A673 (cell line): ENCODE measurements at places on chromosomes 11 and 22. TPM values are rescaled to one million over a fixed set of nuclear protein-coding genes. Genes with fewer than 3 reads are reported as not detected.

Gene MPPED2
- total RNA-seq: 2.0 and 3.4 TPM in 2 replicates

Gene SSH3
- total RNA-seq: 5.5 and 7.8 TPM in 2 replicates

Gene SLC22A8
- total RNA-seq: not detected in 2 replicates

Gene MAFF
- total RNA-seq: 5.0 and 6.3 TPM in 2 replicates

Gene CARD10
- 0.26 and 1.0 TPM in 2 replicates for total RNA-seq

Gene SMIM38
- 0.59 and 0.88 TPM in 2 replicates for total RNA-seq

Gene CATSPER1
- total RNA-seq: not detected in 2 replicates

Gene EIF3F
- total RNA-seq: 146 and 151 TPM in 2 replicates

Gene PAX6
- total RNA-seq: 22.4 and 33.9 TPM in 2 replicates

Gene CHADL
- not detected in 2 replicates for total RNA-seq

Gene ELF5
- total RNA-seq: not detected in 2 replicates

Gene SLN
- total RNA-seq: 0.58 and 1.1 TPM in 2 replicates

Gene CCDC116
- 1.3 and 2.3 TPM in 2 replicates for total RNA-seq

Gene DGAT2
- 3.7 and 4.1 TPM in 2 replicates for total RNA-seq

Gene CD6
- total RNA-seq: not detected in 2 replicates

Gene MS4A15
- total RNA-seq: not detected in 2 replicates

Gene PTPN5
- 0.21 and 0.26 TPM in 2 replicates for total RNA-seq

Gene ZP1
- not detected in 2 replicates for total RNA-seq

Gene OVOL1
- not detected in 2 replicates for total RNA-seq

Gene PATE2
- not detected in 2 replicates for total RNA-seq

Gene MMP10
- 4.0 TPM in 2 replicates for total RNA-seq

Gene MMP12
- total RNA-seq: 0.19 TPM in 1 of 2 replicates, not detected in the other

Gene UPK3A
- total RNA-seq: not detected in 2 replicates

Gene SPATA19
- not detected in 2 replicates for total RNA-seq

Gene GAB4
- not detected in 2 replicates for total RNA-seq

Gene NRIP3
- 1.6 and 2.2 TPM in 2 replicates for total RNA-seq

Gene CHRM4
- 0.68 TPM in 1 of 2 replicates, not detected in the other for total RNA-seq

Gene SLC25A45
- 5.3 and 7.4 TPM in 2 replicates for total RNA-seq

Gene TMEM258
- total RNA-seq: 138 and 139 TPM in 2 replicates

Gene MAPK8IP1
- 46.0 and 46.2 TPM in 2 replicates for total RNA-seq

Gene MMP13
- total RNA-seq: not detected in 2 replicates

Gene BTBD18
- total RNA-seq: not detected in 2 replicates

Gene UBQLN3
- not detected in 2 replicates for total RNA-seq

Gene PNPLA5
- total RNA-seq: not detected in 2 replicates

Gene CRYAB
- 0.87 and 1.6 TPM in 2 replicates for total RNA-seq

Gene NAALAD2
- 3.9 and 4.0 TPM in 2 replicates for total RNA-seq

Gene PLAAT2
- not detected in 2 replicates for total RNA-seq

Gene LMNTD2
- 1.1 and 1.7 TPM in 2 replicates for total RNA-seq

Gene MMP8
- total RNA-seq: 0.21 and 0.33 TPM in 2 replicates

Gene OR2AG1
- not detected in 2 replicates for total RNA-seq

Gene SLC16A8
- total RNA-seq: not detected in 2 replicates

Gene WEE1
- total RNA-seq: 51.4 and 54.9 TPM in 2 replicates

Gene PRODH
- 10.9 and 15.0 TPM in 2 replicates for total RNA-seq

Gene TMEM191B
- not detected in 2 replicates for total RNA-seq

Gene OR5AS1
- not detected in 2 replicates for total RNA-seq

Gene DNAL4
- total RNA-seq: 51.7 and 59.1 TPM in 2 replicates

Gene CCDC15
- total RNA-seq: 4.3 and 5.4 TPM in 2 replicates

Gene HBE1
- total RNA-seq: not detected in 2 replicates

Gene BEST1
- 5.3 and 8.6 TPM in 2 replicates for total RNA-seq

Gene SERPIND1
- 0.15 and 0.19 TPM in 2 replicates for total RNA-seq

Gene MFNG
- total RNA-seq: not detected in 2 replicates

Gene SLC1A2
- total RNA-seq: 0.11 TPM in 1 of 2 replicates, not detected in the other
